SW480 (cell line): ENCODE measurements at places on chromosomes 5 and 9.

GRCh38 chr5:142852416-142853198 is 82.4 kb downstream of the ARHGAP26 start:
- no peak for DNase-seq

- no peak for DNase-seq
These were observed 29.7 kb upstream of the ARAP3 start for GRCh38 chr5:141711687-141712086.

GRCh38 chr9:33818167-33818846 is 1.3 kb downstream of the UBE2R2 start:
- peak; percentile 57 for DNase-seq

DNA sequence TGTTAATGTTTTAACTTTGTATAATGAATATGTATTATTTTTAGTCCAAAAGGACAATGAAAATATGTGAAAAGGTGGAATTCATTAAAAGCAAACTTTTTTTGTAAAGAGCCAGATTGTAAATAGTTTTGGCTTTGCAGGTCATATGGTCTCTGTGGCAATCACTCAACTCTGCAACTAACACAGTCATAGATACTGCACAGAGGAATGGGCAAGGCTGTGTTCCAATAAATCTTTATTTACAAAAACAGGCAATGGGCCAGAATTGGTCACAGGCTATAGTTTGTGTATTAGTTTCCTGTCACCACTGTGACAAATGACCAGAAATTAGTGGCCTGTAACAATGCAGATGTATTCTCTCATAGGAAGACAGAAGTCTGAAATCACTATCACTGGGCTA is 125.4 kb upstream of the PTCH1 start:
- DNase-seq, result no peak

DNA sequence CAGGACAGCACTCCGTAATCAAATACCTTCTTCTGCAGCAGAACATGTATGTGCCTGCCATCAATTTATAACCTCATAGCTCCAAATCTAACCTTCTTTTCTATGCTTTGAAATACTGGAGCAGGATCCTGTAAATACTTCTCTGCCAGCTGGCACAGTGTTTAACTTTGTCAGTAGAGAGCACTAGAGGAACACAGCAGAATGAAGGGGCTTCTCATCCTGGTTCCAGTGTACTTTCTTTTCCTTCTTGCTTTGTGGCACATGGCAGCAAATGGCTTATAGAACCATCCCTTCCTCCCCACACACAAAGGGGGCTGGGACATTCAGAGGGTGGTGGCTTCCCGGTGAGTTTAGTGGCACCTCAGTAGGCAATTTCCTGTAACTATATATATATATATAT is 3.8 kb upstream of the FBXW11 start:
- peak; percentile 42 for DNase-seq

- no peak for DNase-seq
These were observed 93.7 kb downstream of the ENC1 start for GRCh38 chr5:74546796-74547195.

DNA sequence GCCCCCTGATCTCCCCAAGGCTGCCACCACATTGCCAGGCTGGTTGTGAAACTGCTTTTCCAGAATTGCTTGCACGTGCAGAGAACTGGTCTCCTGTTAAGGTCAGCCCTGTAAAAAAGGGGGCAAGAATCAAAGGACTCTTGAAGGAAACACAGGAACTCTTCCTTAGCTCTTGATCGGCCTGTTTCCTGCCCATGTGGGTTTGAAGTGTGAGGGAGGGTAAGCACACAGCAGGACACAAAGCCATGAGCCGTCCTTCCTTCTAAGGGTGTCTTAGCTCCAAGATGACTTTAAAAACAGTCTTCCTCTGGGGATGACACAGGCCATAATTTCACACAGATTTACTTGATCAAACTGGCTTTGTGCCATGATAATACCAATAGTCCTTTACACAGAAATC is 36.1 kb downstream of the TEK start:
- DNase-seq, result no peak

GRCh38 chr5:87138091-87138805 is 129.4 kb upstream of the RASA1 start:
- no peak for DNase-seq

DNA sequence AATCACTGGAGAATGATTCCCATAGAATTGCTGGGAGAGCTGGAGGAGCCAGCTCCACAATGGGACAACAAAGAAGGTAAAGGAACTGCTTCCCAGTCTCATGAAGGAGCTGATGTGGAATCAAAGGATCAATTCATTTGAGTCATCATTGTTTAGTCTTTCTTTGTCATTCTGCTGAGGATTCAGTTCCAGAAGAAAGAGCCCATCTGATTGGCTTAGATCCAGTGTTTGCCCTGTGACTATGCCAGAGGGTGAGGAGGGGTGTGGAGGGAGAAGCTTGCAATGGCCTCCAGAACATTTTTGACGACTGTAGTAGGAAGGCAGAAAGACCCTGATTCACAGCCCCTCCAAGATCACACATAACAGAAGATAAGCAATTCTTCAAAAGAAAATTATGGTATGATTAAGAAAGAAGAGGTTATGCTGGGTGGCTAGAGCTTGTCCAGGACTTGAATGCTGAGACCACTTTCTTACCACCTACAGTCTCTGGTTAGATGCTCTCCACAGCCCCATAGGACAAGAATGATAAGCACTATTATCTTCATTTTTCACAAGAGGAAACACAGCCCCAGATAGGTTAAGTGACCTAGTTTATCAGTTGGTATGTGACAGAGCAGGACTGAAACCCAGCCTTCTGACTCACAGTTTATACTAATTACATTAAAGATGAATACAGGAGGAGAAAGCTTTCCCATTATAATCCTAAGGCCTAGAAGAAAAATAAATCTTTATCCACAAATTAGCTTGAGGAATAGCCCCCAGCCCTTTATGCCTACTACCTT is 363.1 kb downstream of the PRELID2 start:
- no peak for DNase-seq

- no peak for DNase-seq
These were observed 21.8 kb upstream of the CEP72 start for GRCh38 chr5:590346-590745.

DNA sequence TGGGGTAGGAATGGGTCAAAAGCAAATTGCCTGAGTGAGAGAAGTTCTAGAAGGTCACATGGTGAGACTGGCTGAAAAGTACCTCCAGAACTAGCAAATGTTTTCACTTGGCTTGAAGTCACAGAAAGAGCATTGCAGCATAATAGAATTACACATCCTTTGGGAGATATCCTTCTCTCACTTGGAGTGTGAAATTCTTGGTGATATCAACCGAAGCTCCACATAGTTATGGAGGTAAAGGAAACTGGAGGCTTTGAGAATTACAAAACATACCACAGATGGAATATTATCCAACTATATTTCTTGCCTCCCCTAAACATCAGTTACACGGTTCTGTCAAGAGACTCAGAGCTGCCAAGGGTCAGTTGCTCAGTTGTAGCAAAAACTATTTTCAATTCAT is 182.4 kb downstream of the SEMA5A start:
- no peak for DNase-seq

DNA sequence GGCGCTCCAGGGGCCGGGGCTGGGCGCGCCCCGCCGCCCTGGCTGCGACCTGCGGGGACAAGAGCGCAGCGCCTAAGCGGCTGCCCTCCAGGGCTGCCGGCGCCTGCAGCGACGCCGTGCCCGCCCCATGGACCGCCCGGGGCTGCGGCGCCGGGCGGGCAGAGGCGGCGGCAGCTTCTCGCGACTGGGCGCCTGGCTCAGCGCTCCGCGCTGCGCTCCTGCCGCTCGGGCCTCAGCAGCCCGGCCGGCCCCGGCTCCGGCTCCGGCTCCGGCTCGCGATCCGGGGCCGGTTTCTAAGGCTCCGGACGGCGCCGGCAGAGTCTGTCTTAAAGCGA is at the start of gene PITX1:
Gene PITX1 (minus strand): TSS at position 328 of the 335 bp plus-strand sequence. CDS start 347 bp downstream, outside the sequence.
- no peak for DNase-seq

DNA sequence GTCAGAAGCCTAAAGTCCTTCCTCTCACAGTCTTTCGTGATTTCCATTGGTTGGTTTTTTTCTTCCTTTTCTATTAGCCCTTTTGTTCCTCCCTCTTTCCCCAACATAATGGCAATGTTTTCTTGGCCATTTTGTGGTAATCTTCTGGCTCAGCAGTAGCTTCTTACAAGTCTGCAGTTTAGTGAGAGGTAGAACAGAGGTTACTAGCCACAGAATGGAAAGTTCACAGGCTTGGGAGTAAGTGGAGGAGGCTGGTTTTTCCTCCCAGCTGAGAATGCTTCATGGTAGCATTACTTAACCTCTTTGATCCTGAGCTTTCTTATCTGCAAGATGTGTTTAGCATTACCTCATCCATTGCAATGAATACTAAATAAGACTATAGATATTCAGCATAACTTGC is 346.9 kb downstream of the NFIB start:
- no peak for DNase-seq

DNA sequence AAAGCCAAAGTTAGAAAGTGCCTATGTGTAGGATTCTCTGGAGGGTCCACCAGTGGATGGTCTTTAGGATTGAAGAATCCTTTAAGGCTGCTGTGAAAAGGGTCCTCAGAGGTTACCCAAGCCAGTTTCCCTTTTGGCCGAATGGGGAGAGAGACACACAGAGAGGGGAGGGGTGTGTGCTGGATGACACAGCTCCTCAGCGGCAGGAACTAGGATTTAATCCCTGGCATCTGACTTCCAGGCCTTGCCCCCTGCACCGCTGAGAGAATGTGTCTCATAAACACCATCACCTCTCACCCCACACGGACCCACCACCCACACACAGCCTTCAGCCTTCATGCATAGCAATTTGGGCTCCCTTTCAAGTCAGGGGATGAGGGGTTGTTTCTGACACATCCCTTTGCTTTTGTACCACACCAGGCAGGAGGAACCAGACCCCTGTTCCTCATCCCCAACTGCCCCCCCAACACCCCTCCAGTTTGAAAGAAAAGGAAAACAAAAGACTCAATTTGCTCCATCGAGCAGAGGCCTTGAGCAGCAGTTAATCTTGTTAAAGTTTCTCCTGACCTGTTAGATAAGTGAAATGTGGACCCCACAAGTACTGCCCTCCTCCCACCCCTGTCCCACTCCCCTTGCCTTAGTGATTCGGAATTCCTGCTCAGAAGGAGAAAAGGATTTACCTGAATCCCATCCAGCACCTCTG is 4.0 kb downstream of the PAPPA start:
- DNase-seq, result no peak

DNA sequence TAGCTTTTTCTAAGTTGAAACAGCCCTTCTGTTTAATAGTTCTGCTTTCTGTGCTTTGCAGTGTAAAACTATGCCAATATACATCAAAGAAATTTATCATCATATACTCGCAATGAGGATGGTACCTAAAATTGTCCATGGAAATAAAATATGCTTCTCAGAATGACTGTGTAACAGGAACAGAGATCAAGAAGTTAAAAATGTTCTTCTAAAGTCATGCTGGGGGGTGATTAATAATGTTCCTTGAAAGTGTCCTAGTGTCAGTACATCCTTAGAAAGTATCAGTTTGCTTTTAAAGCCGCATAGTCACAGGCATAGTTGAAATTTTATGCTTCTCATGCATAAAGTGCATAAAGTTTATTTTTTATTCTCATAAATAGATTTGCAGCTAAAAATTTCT is 4.0 kb upstream of the LRRC70 start:
- no peak for DNase-seq

- DNase-seq, result peak; percentile 5
These were observed 108.1 kb downstream of the MED27 start for GRCh38 chr9:131971482-131972074.

DNA sequence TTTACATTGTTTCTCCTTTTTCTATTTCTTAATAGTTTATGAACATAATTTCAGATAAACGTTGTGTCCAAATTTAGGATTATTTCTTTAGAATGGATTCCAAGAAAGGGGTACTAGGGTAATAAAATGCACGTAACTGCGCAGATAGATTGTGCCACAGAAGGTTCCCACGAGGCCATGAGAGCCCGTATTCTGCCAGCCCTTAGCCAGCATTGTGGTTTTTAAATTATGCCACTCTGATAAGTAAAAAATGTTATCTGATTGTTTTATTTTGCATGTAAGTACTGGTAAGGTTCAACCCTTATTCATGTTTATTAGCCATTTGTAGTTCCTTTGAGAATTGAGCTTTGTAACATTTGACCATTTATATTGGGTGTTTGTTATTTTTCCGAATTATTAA is 88.7 kb downstream of the PRKACG start:
- DNase-seq, result no peak

GRCh38 chr5:9765419-9766140 is 135.4 kb upstream of the TAS2R1 start:
- DNase-seq, result no peak

DNA sequence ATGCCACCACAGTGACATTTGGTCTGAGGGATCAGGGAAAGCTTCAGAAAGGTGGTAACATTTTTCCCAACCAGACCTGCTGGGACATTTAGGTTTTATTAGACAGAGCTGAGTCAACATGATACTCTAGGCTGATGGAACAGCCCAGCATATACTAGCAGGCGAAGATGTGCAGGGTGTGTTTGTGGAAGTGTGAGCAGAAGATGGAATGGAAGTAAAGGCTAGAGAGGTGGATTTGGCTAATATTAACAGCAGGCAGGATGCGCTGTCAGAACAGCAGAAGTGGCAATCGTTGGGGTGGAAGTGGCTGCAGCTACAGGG is 340.6 kb downstream of the ASTN2 start:
- DNase-seq, result no peak

DNA sequence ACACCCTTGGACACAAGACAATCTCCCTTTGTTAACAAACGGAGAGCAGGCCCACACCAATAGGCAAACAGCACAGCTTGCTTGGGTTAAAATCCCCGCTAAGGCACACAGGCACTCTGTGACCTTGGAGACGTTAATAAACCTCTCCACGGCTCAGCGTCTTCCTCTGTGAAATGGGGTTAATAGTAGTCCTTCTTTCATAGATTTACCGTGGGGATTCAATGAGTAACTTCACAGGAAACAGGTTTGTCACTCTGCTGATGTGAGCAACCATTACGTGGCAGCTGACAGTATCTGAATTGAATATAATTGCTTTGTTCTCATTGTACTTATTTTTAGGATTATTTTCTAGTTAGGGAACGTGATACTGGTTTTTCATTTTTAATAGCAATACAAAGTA is 65.2 kb upstream of the ADRA1B start:
- no peak for DNase-seq
